Stomach (tissue), 19 donors: ENCODE measurements at places on chromosomes 16 and 17. TPM values are rescaled to one million over a fixed set of nuclear protein-coding genes. Genes with fewer than 3 reads are reported as not detected.
A peak's percentile ranks its signal among the peaks of the same experiment; 100 is the strongest.

Gene CNTD1
- total RNA-seq = 0.29 TPM

Gene ASPSCR1
- 34.8 TPM for total RNA-seq

Gene TEKT5
- total RNA-seq = 22.8 TPM

Gene CPHXL2
- not detected for total RNA-seq

Gene KRTAP1-5
- total RNA-seq = not detected

DNA sequence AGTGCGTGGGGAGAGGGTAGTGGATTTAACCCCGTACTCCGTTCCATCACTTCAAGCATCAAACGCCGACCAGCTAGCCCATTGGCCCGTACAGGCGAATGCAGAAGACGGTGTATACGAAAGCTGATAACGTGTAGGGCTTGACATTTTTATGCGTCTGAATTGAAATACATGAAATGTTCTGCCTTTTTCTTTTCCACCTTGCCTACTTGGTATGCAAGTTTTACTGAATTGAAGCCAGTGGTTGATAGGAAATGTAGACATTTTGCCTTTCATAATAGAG is 834 bp upstream of the STAT3 start:
- no peak for DNase-seq
- no peaks in the 10 kb centered on the region for H3K27me3 ChIP-seq
- H3K4me1 ChIP-seq = peaks cover 36% of the 10 kb centered on the region

DNA sequence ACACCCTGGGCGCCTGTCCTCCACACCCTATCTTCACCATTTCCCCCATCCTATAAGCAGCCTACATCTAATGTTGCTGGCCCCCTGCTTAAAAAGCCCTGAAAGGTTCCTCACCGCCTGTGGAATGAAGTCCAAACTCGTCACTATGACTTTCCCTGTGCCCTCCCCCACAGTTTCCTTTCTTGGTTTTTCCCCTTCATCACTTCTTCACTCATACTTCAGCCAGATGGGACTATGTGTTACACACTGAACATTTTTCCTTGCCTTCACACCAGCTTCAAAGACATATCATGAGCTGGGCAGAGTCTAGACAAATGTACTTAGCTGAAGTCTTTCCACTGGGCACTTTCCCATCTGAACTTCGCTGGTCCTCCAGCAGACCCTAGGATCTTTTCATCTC is 1.5 kb upstream of the MARCHF10 start:
- peaks cover 7% of the 10 kb centered on the region for H3K4me1 ChIP-seq
- no peak overlapping the region for H3K27ac ChIP-seq
- peaks cover 20% of the 10 kb centered on the region for H3K27me3 ChIP-seq
- no peaks in the 10 kb centered on the region for H3K36me3 ChIP-seq

DNA sequence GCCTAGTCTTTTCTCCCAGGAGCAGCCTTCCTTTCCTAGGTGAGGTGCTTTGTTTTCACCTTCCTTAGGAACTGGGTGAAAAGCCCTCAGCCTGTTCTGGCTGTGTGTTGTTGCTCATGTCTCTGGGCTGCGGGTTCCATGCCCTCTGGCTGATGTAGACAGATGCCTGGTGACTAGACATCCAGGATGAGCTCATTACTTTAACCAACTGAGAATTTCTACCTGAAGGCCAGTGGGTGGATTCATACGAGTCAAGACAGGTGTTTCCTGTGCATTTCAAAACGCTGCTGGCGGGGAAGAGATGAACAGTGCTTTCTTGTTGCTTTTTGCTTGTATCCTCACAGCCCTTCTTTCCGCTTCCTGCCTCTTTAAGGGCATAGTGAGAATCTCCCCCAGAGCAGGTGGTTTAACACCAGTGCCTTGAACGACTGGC is 22.3 kb downstream of the SAP30BP start:
- H3K27me3 ChIP-seq = no peaks in the 10 kb centered on the region
- H3K4me3 ChIP-seq = no peak overlapping the region
- H3K27ac ChIP-seq = no peak overlapping the region
- H3K36me3 ChIP-seq = peaks cover 34% of the 10 kb centered on the region

GRCh38 chr17:7830616-7831015 is 3.4 kb upstream of the KDM6B start:
- no peak overlapping the region for H3K27ac ChIP-seq
- no peak overlapping the region for H3K4me3 ChIP-seq
- DNase-seq = no peak
- no peaks in the 10 kb centered on the region for H3K36me3 ChIP-seq
- peaks cover 17% of the 10 kb centered on the region for H3K4me1 ChIP-seq

GRCh38 chr17:5703736-5704135 is 119.4 kb upstream of the NLRP1 start:
- DNase-seq = no peak
- H3K4me3 ChIP-seq = no peak overlapping the region
- H3K27ac ChIP-seq = no peak overlapping the region
- no peaks in the 10 kb centered on the region for H3K4me1 ChIP-seq
- no peaks in the 10 kb centered on the region for H3K36me3 ChIP-seq

- no peak for DNase-seq
- peaks cover 21% of the 10 kb centered on the region for H3K4me1 ChIP-seq
- H3K4me3 ChIP-seq = peak overlapping the region; percentile 51
- H3K27ac ChIP-seq = peak overlapping the region; percentile 58
- H3K36me3 ChIP-seq = no peaks in the 10 kb centered on the region
Measured at GRCh38 chr17:44308865-44309264, 464 bp downstream of the RUNDC3A start.
